A549 treated with ZK216348 at 1 μM for 4 hours (cell line): ENCODE measurements at places on chromosomes 3 and 15. TPM values are rescaled to one million over a fixed set of nuclear protein-coding genes. Genes with fewer than 3 reads are reported as not detected.

Gene GOLIM4
- 16.4 to 24.2 TPM (median 20.8 TPM) in 5 replicates for total RNA-seq

Gene PSMA4
- total RNA-seq = 357 to 577 TPM (median 387 TPM) in 5 replicates

Gene ZBTB20
- total RNA-seq = 0.51 to 1.4 TPM (median 1.2 TPM) in 5 replicates

Gene ANKRD63
- total RNA-seq = 0.21 to 0.67 TPM (median 0.35 TPM) in 4 of 5 replicates, not detected in the other

Gene HCN4
- total RNA-seq = 0.15 to 0.40 TPM (median 0.32 TPM) in 5 replicates

Gene CHRM5
- 0.07 TPM in 1 of 5 replicates, not detected in the others for total RNA-seq

Gene SMCO1
- not detected in 5 replicates for total RNA-seq

Gene QRICH1
- 36.0 to 45.8 TPM (median 40.4 TPM) in 5 replicates for total RNA-seq

Gene CPB1
- total RNA-seq = not detected in 5 replicates

Gene CTDSPL2
- total RNA-seq = 8.7 to 21.1 TPM (median 16.7 TPM) in 5 replicates

Gene MUC20
- total RNA-seq = 0.38 to 1.1 TPM (median 0.65 TPM) in 5 replicates

Gene PRTG
- total RNA-seq = 7.3 to 10.5 TPM (median 9.9 TPM) in 5 replicates

Gene CTXN2
- not detected in 5 replicates for total RNA-seq

Gene CADM2
- total RNA-seq = 0.38 to 0.46 TPM in 2 of 5 replicates, not detected in the others

Gene B3GALNT1
- total RNA-seq = 0.15 to 0.21 TPM (median 0.16 TPM) in 4 of 5 replicates, not detected in the other

Gene GOLGA8O
- total RNA-seq = 0.21 to 0.61 TPM (median 0.32 TPM) in 5 replicates

Gene EXD1
- total RNA-seq = not detected in 5 replicates

Gene PIF1
- 11.6 to 25.2 TPM (median 19.5 TPM) in 5 replicates for total RNA-seq

Gene LRRK1
- 12.4 to 24.6 TPM (median 20.9 TPM) in 5 replicates for total RNA-seq

Gene BCHE
- 0.50 to 0.87 TPM (median 0.74 TPM) in 5 replicates for total RNA-seq

Gene TGM4
- total RNA-seq = 0.08 to 0.12 TPM in 2 of 5 replicates, not detected in the others

Gene PPP2R3A
- total RNA-seq = 2.0 to 3.6 TPM (median 2.0 TPM) in 5 replicates

Gene FEZF2
- total RNA-seq = not detected in 5 replicates

Gene UROC1
- total RNA-seq = not detected in 5 replicates

Gene SHC4
- 0.54 to 1.4 TPM (median 0.80 TPM) in 5 replicates for total RNA-seq

Gene MFGE8
- total RNA-seq = 246 to 370 TPM (median 307 TPM) in 5 replicates

Gene CPEB1
- 2.8 to 3.9 TPM (median 3.0 TPM) in 5 replicates for total RNA-seq

Gene ARHGAP11A
- total RNA-seq = 51.8 to 104 TPM (median 89.0 TPM) in 5 replicates

Gene SPTBN5
- total RNA-seq = 0.08 to 0.37 TPM (median 0.32 TPM) in 5 replicates

Gene CSPG5
- 0.89 to 1.3 TPM (median 1.1 TPM) in 5 replicates for total RNA-seq

Gene SUMF1
- 17.9 to 22.2 TPM (median 18.4 TPM) in 5 replicates for total RNA-seq

Gene CP
- total RNA-seq = 4.1 to 7.0 TPM (median 6.2 TPM) in 5 replicates

Gene CHRD
- total RNA-seq = 0.07 to 0.42 TPM (median 0.15 TPM) in 5 replicates

Gene KNG1
- total RNA-seq = 0.09 TPM in 1 of 5 replicates, not detected in the others

Gene AADACL2
- total RNA-seq = not detected in 5 replicates

Gene SLC33A1
- total RNA-seq = 12.0 to 17.5 TPM (median 16.2 TPM) in 5 replicates

Gene NT5DC2
- total RNA-seq = 70.6 to 110 TPM (median 101 TPM) in 5 replicates

Gene ATP2B2
- total RNA-seq = 0.12 to 0.21 TPM (median 0.14 TPM) in 4 of 5 replicates, not detected in the other

Gene EBLN2
- total RNA-seq = 0.23 to 0.56 TPM (median 0.42 TPM) in 5 replicates

Gene CILP
- total RNA-seq = 0.07 to 0.09 TPM (median 0.08 TPM) in 5 replicates

Gene KBTBD13
- not detected in 5 replicates for total RNA-seq

Gene GUCA1C
- not detected in 5 replicates for total RNA-seq

Gene EOMES
- total RNA-seq = 0.59 to 1.0 TPM (median 0.87 TPM) in 5 replicates

Gene CCDC71
- total RNA-seq = 11.2 to 15.5 TPM (median 13.2 TPM) in 5 replicates

Gene SIDT1
- 0.42 to 0.90 TPM (median 0.58 TPM) in 5 replicates for total RNA-seq

Gene PLA2G4B
- 0.51 to 3.3 TPM (median 2.2 TPM) in 5 replicates for total RNA-seq

Gene ZNF860
- total RNA-seq = 0.90 to 2.3 TPM (median 1.4 TPM) in 5 replicates

Gene CPLX3
- total RNA-seq = 0.07 TPM in 1 of 5 replicates, not detected in the others

Gene SAMMSON
- not detected in 5 replicates for total RNA-seq

Gene MCTP2
- not detected in 5 replicates for total RNA-seq

Gene LDHAL6B
- not detected in 5 replicates for total RNA-seq

Gene NR2E3
- 0.20 to 0.23 TPM in 2 of 5 replicates, not detected in the others for total RNA-seq

Gene CLDN1
- 16.6 to 28.6 TPM (median 21.6 TPM) in 5 replicates for total RNA-seq

Gene NANOGP8
- not detected in 5 replicates for total RNA-seq

Gene GOLGA8M
- total RNA-seq = not detected in 5 replicates
